ENCODE measurements at places on chromosomes 7 and 10. TPM values are rescaled to one million over a fixed set of nuclear protein-coding genes. Genes with fewer than 3 reads are reported as not detected.
A peak's percentile ranks its signal among the peaks of the same experiment; 100 is the strongest.

GRCh38 chr10:129962872-129963640 lies 1.0 kb downstream of the EBF3 start:
- H3K4me3 ChIP-seq, result peak overlapping the region; percentile 90
- H3K27ac ChIP-seq, result no peak overlapping the region
- H3K27me3 ChIP-seq, result peaks cover 84% of the 10 kb centered on the region

DNA sequence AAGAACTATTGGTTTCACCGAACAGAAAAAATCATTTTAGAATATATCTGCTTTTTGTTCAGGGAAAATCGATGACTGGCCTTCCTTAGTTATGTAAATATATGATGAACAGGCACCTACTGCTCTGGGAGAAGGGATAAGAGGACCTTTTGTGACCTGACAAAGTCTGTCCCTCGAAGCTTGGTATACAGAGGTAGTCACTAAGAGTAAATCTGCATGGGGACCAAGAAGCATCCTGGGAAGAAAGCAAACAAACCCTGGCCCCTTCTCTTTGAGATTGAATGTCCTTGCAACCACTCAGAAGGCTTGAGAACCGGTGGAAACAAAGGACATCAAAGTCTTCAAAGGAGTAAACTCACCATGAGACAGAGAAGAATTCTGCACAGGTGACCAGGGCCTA lies 52.3 kb downstream of the SKIDA1 start:
- no peak overlapping the region for H3K27ac ChIP-seq
- no peaks in the 10 kb centered on the region for H3K4me1 ChIP-seq
- no peaks in the 10 kb centered on the region for H3K36me3 ChIP-seq
- no peak for DNase-seq
- H3K27me3 ChIP-seq, result no peaks in the 10 kb centered on the region

- H3K27ac ChIP-seq, result peak overlapping the region; percentile 75
- H3K27me3 ChIP-seq, result no peaks in the 10 kb centered on the region
- DNase-seq, result no peak
- no peaks in the 10 kb centered on the region for H3K36me3 ChIP-seq
- H3K4me3 ChIP-seq, result no peak overlapping the region
- H3K4me1 ChIP-seq, result peaks cover 26% of the 10 kb centered on the region
Observed at GRCh38 chr7:127413962-127414361, 21.5 kb upstream of the ZNF800 start.

PTPN20 gene
- 1.1 TPM for total RNA-seq

DNA sequence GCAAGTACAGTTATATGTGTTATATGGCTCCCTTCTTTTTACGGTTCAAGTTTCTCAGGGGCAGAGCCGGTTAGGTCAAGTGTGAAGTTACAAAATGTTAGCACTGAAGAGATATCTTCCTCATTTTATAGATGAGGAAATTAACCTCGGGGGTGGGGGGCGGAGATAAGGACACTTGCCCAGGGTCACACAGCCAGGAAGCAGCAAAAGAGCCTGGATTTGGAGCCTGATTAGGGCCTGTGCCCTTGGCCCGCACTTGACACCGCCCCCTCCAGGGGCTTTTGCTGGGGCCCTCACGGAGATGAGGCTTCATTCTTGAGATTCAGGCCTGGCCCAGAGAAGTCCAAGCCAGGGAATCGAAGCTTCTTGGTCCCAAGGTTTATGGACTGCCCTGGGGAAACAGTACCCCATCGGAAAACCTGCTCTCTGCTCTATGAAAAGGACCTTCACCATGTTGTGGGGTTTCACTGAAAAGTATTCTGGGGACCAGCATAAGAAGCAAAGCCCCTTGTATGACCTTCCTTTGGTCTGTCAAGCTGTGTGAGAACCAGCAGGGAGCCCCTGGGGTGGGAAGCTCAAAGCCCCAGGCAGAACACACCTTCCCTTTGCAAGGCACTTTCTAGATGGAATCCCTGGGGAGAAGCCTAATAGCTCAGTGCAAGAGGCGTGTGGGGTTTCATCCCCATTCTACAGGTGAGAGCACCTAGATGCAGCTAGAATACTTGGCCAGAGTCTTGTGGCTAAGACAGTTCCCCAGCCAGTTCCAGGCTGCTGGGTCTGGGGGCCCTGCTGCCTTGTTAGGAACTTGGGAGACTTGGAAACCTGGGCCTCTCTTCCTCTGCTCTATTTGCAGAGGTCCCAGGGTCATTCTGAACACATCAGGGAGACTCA lies 21.9 kb downstream of the UNC5B start:
- H3K36me3 ChIP-seq, result no peaks in the 10 kb centered on the region
- no peaks in the 10 kb centered on the region for H3K27me3 ChIP-seq
- H3K4me3 ChIP-seq, result no peak overlapping the region
- H3K27ac ChIP-seq, result no peak overlapping the region
- DNase-seq, result no peak

SPDYE16 gene
- total RNA-seq, result 0.79 TPM

- H3K27ac ChIP-seq, result peak overlapping the region; percentile 1
- no peak overlapping the region for H3K4me3 ChIP-seq
- peak; percentile 44 for DNase-seq
- peaks cover 11% of the 10 kb centered on the region for H3K4me1 ChIP-seq
- peaks cover 3% of the 10 kb centered on the region for H3K27me3 ChIP-seq
Observed at GRCh38 chr10:103800789-103801540, 54.4 kb downstream of the SH3PXD2A start.

UNCX gene
- total RNA-seq, result not detected

CHST12 gene
- total RNA-seq, result 20.3 TPM

NUB1 gene
- 94.6 TPM for total RNA-seq

C10orf143 gene
- total RNA-seq, result 12.3 TPM

PIP gene
- not detected for total RNA-seq

SPAM1 gene
- total RNA-seq, result not detected

SNX10 gene
- total RNA-seq, result 5.7 TPM

GRCh38 chr10:34804306-34804705 lies 10.8 kb downstream of the PARD3 start:
- no peak overlapping the region for H3K4me3 ChIP-seq
- H3K4me1 ChIP-seq, result peaks cover 2% of the 10 kb centered on the region
- no peaks in the 10 kb centered on the region for H3K36me3 ChIP-seq

DNA sequence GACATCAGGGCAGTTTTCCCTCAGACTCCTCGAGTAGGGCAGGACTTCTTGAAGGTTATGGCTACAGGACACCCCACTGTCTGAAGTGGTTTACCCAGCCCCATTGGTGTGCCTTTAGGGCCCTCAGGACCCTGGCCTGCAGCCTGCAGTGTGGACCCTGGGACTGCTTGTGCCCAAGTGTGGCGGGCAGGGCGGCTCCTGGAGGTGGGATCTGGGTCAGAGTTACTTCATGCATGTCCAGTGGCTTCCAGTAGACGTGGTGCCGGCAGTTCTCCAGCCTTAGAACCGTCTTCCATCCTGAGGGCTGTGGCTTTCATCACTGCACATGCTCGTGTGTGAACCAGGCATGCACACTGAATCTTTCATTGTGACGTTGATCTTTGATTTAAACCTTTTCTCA lies 16.7 kb downstream of the EIF3B start:
- peaks cover 26% of the 10 kb centered on the region for H3K36me3 ChIP-seq
- H3K4me1 ChIP-seq, result no peaks in the 10 kb centered on the region
- no peak for DNase-seq
- no peak overlapping the region for H3K4me3 ChIP-seq
- H3K27ac ChIP-seq, result no peak overlapping the region

- no peaks in the 10 kb centered on the region for H3K27me3 ChIP-seq
- H3K27ac ChIP-seq, result no peak overlapping the region
- H3K4me1 ChIP-seq, result no peaks in the 10 kb centered on the region
- no peak overlapping the region for H3K4me3 ChIP-seq
- H3K36me3 ChIP-seq, result peaks cover 2% of the 10 kb centered on the region
Observed at GRCh38 chr10:88538048-88538447, 45.1 kb downstream of the RNLS start.

AGR3 gene
- total RNA-seq, result not detected

WDR86 gene
- total RNA-seq, result 26.0 TPM

GRCh38 chr7:48363174-48363573 lies 191.9 kb downstream of the ABCA13 start:
- H3K27ac ChIP-seq, result no peak overlapping the region
- H3K27me3 ChIP-seq, result no peaks in the 10 kb centered on the region
- no peak for DNase-seq

Data from T-cell (primary cell).